Upper lobe of right lung (tissue), 1 donor: ENCODE measurements at places on chromosomes 7 and 10. TPM values are rescaled to one million over a fixed set of nuclear protein-coding genes. Genes with fewer than 3 reads are reported as not detected.

MACC1 gene
- 22.1 TPM for total RNA-seq

GRCh38 chr10:24313283-24313682 is 104.3 kb downstream of the KIAA1217 start:
- H3K36me3 ChIP-seq: no peaks in the 10 kb centered on the region
- H3K27me3 ChIP-seq: no peaks in the 10 kb centered on the region
- H3K4me3 ChIP-seq: no peak overlapping the region
- H3K27ac ChIP-seq: no peak overlapping the region
- H3K4me1 ChIP-seq: no peaks in the 10 kb centered on the region
- no peak for DNase-seq

GBF1 gene
- 38.5 TPM for total RNA-seq

TLL2 gene
- total RNA-seq: not detected

EFCAB10 gene
- total RNA-seq: 1.6 TPM

DNA sequence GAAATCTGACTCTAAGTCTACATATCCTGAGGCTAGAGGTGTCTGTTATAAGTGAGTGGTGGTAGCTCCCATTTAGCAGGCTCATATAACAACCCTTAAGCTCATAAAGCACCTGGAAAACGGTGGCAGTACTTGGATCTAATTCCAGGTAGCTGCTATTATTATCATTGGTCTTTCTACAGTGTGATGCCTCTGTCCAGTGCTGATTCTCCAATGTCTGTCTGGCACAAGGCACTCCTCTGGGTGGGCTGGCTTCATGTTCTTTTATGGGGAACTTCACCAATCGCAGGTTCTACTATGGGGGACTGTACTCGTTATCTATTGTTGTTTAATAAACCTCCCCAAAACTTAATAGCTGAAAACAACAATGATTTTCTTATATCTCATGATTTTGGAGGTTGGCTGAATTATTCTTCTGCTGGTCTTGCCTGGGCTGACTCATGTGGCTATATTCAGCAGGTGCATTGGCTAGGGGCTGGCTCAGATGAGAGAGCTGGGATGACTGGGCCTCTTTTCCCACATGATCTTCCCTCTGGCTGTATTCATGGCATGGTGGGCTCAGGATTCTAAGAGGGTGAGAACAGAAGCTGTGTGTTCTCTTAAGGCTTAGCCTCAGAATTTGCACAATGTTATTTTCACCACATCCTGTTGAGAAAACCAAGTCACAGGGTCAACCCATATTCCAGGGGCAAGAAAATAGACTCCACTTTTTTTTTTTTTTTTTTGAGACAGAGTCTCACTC is 93.0 kb upstream of the PCGF5 start:
- H3K27ac ChIP-seq: no peak overlapping the region
- H3K36me3 ChIP-seq: no peaks in the 10 kb centered on the region
- H3K4me3 ChIP-seq: no peak overlapping the region
- DNase-seq: no peak
- no peaks in the 10 kb centered on the region for H3K27me3 ChIP-seq

RBM33 gene
- total RNA-seq: 62.8 TPM

- no peaks in the 10 kb centered on the region for H3K36me3 ChIP-seq
- no peaks in the 10 kb centered on the region for H3K27me3 ChIP-seq
- DNase-seq: no peak
- H3K27ac ChIP-seq: no peak overlapping the region
- H3K4me1 ChIP-seq: no peaks in the 10 kb centered on the region
Measured at GRCh38 chr7:137681657-137682562, 164.9 kb downstream of the DGKI start.

DEPP1 gene
- 160 TPM for total RNA-seq
